Activated CD4-positive, alpha-beta T cell treated with anti-CD3 and anti-CD28 coated beads, Interleukin-2, amount 10 ng/mL, durations not matched to agents 7 days and 5 days (primary cell): ENCODE measurements at places on chromosomes 11 and 22. TPM values are rescaled to one million over a fixed set of nuclear protein-coding genes. Genes with fewer than 3 reads are reported as not detected.

The PKDREJ gene
- not detected for total RNA-seq

The CRKL gene
- total RNA-seq: 82.2 TPM

The HPX gene
- total RNA-seq: not detected

The SYCE3 gene
- 0.87 TPM for total RNA-seq

The OR52J3 gene
- not detected for total RNA-seq

The MUC5AC gene
- not detected for total RNA-seq

The RAG1 gene
- 0.10 TPM for total RNA-seq

The GNG3 gene
- total RNA-seq: not detected

The FAM181B gene
- not detected for total RNA-seq

The FIBIN gene
- total RNA-seq: not detected

The HTR3A gene
- not detected for total RNA-seq

The DCHS1 gene
- 0.40 TPM for total RNA-seq

The RIBC2 gene
- 4.8 TPM for total RNA-seq

The PRG3 gene
- total RNA-seq: not detected

The TRIM66 gene
- 18.5 TPM for total RNA-seq

The MS4A6A gene
- not detected for total RNA-seq

The NLRP14 gene
- not detected for total RNA-seq

The OR51B2 gene
- not detected for total RNA-seq

The SCGB1C1 gene
- not detected for total RNA-seq

The JHY gene
- total RNA-seq: 3.1 TPM

The MFRP gene
- total RNA-seq: not detected

The CRYBB3 gene
- 0.57 TPM for total RNA-seq

The HOATZ gene
- not detected for total RNA-seq

The APOA5 gene
- not detected for total RNA-seq

The DRD4 gene
- 0.21 TPM for total RNA-seq

The ANGPTL5 gene
- not detected for total RNA-seq

The BTG4 gene
- not detected for total RNA-seq

The TSPAN32 gene
- 98.9 TPM for total RNA-seq

The MPPED1 gene
- total RNA-seq: not detected

The FLRT1 gene
- total RNA-seq: not detected

The POU2AF2 gene
- total RNA-seq: not detected

The OR6T1 gene
- not detected for total RNA-seq

The CRYBB1 gene
- not detected for total RNA-seq

The OR8G1 gene
- not detected for total RNA-seq

The PLAAT4 gene
- 136 TPM for total RNA-seq

The MMP27 gene
- total RNA-seq: not detected

The KCNK4 gene
- total RNA-seq: not detected

The APOBEC3C gene
- 144 TPM for total RNA-seq

The HIRA gene
- 45.0 TPM for total RNA-seq

The F2 gene
- not detected for total RNA-seq

The C11orf68 gene
- 36.3 TPM for total RNA-seq

The NCAM1 gene
- 0.42 TPM for total RNA-seq

The CCDC73 gene
- total RNA-seq: not detected

The TRPM5 gene
- total RNA-seq: 0.07 TPM

The PCSK7 gene
- total RNA-seq: 187 TPM

The TTC36 gene
- 1.8 TPM for total RNA-seq
